Fibroblast of skin of back (primary cell): ENCODE measurements at places on chromosomes 2 and 18.

DNA sequence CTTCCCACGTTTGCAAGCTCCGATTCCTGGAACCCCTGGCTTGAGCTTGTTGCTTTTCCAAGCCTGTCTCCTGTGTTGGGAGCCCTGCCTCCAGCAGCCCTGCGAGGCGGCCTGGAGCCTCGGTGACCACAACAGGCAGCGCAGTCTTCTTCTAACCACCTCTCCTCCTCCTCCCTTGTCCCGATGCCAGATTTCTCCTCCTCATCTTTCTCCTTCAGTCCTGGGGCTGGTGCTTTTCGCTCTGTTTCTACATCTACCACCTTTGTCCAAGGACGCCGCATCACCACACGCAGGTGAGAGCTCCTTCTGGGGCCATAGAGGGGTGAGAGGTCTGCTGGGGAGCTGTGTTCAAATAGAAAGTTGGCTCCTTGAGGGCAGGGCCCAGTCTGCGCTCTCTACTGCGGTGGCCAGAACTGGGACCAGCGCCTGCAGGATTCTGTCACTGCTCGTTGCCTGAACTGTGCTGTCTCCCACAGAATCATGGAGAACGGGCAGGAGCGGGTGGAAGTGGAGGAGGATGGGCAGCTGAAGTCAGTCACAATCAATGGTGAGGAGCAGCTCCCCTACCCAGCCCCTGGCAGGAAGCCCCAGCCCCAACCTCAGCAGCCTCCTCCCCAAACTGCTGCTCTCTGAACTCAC lies 3.9 kb downstream of the DNAJB2 start:
- no peak for DNase-seq

- peak; percentile 14 for DNase-seq
These were observed 57.3 kb downstream of the CCDC195 start for GRCh38 chr2:224658780-224659405.

DNA sequence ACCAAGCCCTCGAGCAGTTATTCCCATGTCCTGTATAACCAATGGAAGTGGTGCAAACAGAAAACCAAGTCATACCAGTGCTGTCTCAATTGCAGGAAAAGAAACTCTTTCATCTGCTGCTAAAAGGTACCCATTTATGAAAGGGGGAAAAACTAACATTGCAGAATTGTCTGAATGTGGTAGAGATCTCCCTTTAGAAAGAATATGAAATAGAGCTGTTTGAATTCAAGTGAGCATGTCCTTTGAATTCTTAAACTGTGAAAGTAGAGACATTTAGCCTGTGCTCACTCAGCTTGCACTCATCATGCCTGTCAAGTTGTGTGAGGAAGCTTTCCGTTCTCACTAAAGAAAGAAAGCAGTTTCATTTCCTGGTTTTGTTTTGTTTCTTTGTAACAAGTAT lies 87.4 kb downstream of the EML4 start:
- DNase-seq: no peak

- no peak for DNase-seq
These were observed 68.1 kb upstream of the BCL2L11 start for GRCh38 chr2:111052621-111053020.

- DNase-seq: no peak
These were observed 268.7 kb upstream of the TCF4 start for GRCh38 chr18:55856679-55857078.

DNA sequence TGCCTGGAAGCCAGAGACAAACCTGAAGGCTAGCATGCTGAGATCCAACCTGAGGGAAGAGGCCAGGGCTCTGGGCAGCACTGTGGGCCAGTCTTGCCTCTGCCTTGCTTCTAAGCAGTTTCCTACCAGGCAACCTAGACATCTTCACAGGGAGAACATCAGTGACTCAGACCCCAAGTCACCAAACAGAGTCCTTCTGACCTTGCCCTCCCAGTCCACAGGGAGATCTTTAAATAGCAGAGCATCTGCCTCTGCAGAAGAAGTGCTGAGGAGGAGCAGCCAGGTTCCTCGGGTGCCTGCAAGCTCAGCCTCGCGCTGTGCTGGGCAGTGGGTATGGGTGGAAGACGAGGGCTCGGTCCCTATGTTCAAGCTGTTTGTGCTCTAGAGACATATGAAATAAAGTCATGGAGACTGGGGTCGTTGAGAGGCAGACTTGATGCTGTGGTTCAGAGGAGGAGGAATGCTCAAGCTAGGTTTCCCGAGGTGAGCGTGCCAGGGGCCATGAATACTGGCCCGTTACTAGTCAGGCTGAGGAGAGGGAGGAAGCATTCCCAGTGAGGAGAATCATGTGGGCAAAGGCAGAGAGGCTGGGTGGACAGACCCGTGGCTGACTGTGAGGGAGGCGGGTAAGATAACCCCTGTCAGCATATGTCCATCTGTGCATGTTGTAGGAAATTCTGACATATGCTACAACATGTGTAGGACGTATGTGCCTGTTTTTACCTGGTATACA lies 66.5 kb downstream of the BOLA3 start:
- DNase-seq: peak; percentile 6

DNA sequence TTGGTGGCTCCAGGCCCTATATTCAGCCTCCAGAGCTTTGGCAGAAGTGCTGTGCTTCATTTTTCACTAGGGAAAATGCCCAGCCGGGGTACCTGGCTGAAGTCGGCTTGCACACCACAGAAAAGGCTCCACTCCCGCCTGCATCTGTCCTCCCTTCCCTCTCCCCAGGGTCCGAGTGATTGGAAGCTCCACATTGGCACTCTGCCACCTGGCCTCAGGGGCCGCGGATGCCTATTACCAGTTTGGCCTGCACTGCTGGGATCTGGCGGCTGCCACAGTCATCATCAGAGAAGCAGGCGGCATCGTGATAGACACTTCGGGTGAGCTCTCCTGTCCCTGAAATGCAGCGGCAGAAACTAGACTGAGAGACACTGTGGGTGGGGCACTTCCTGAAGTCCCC lies 47.4 kb downstream of the IMPA2 start:
- no peak for DNase-seq

GRCh38 chr2:146994246-146994645 lies 850.6 kb upstream of the ACVR2A start:
- DNase-seq: no peak

DNA sequence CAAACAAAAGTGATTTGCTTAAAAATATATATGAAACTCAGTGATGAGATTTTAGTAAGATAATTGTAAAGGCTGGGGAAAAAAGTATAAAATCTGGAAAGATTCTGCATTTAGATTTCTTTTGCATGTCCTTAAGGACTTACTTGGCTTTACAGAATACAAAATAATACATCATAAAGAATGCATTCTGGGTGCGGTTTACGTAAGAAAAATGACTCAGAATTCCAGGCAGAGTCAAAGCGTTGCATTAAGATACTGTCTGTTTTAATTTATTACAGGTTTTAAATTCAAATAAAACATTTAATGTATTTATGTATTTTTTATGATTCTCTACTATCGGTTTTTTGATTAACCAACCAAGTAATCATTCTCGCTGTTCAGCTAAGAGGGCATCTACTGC lies 178.0 kb downstream of the SH3BP4 start:
- peak; percentile 41 for DNase-seq

DNA sequence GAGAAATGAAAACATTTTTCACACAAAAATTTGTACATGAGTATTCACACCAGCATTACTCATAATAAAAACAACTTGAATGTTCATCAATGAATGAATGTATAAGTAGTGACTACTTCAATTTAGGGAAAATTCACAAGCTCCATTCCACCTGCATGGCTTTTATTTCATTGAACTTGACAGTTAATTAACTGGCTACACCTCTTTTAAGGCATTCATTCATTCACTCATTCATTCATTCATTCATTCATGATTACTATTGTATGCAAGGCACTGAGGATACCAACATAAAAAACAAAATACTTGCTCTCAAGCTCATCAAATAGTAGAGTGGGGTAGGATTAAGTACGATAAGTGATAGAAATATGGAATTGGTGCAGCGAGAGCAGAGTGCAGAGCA lies 198.3 kb upstream of the DLGAP1 start:
- DNase-seq: no peak

GRCh38 chr2:175631245-175631623 lies 370.8 kb downstream of the LNPK start:
- peak; percentile 70 for DNase-seq

DNA sequence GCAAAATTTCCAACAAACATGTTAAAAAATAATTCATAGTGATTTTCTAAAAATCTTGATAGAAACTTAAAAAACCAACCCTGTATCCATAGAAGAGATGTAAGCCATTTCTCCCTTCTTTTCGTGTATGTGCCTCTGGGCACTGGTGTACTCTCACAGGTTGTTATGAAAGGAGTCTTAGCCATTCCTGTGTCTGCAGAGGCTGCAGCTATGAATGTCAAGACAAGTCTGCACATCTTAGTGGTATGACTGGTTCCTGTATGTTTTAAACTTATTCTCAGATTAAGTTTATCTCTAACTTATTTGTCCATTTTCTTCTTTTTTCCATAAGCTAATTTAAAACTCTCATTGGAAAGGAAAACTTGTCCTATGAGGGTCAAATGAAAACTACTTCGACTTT lies 84.0 kb downstream of the DPP4 start:
- no peak for DNase-seq

DNA sequence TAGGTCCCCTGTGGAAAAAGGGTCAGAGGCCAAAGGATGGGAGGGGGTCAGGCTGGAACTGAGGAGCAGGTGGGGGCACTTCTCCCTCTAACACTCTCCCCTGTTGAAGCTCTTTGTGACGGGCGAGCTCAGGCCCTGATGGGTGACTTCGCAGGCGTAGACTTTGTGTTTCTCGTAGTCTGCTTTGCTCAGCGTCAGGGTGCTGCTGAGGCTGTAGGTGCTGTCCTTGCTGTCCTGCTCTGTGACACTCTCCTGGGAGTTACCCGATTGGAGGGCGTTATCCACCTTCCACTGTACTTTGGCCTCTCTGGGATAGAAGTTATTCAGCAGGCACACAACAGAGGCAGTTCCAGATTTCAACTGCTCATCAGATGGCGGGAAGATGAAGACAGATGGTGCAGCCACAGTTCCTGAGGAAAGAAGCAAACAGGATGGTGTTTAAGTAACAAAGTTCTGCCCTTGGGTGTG lies 165.8 kb downstream of the RPIA start:
- DNase-seq: no peak

DNA sequence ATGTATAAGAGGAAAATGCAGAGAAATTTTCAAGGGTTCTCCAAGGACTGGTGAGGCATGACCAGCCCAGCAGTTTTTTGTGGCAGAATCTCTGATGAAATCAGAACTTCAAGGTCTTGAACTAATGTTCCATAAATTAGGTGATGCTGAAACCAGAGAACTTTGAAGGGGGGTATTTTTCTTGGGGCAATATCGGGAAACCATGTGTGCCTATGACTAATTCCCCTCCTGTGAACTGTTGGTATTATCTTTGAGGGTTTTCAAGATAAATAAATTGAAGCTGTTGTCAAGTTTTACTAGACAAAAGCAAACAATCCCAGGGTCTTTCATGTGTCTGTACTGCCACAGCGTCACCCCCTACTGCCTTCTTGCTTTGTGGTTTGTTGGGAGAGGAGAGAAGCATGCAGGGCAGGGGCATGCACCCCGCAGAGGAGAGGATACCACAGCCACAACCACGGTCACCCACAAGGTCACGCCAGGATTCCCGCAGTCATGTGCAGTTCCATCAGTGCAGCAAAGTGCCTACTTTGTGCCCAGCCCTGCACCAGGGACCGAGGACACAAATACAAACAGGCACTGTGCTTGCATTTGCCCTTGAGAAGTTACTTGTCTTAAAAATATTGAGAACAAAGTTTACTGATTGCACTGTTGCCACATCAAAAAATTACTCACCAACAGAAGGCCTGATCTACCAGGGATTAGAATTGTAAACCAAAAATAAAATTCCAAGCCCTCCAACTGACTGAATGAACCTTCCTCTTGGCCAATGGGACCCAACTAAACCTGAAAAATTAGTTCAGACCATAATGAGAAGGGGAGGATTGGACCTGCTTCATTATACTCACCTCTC lies 413.3 kb upstream of the TRIB2 start:
- peak; percentile 93 for DNase-seq

DNA sequence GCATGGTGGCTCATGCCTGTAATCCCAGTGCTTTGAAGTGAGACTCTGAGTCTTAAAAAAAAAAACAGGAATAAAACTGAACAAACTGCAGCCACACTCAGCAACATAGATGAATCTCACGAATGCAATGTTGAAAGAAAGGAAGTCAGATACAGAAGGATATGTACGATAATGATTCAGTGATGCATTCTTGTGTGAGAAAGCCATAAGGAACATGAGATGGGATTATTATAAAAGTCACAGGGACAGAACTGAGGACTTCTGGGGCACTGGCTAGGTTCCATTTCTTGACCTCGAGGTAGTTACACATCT lies 56.9 kb upstream of the SMAD2 start:
- DNase-seq: peak; percentile 68

- DNase-seq: peak; percentile 65
These were observed at the start of gene FAM237A for GRCh38 chr2:206642075-206643025. Gene FAM237A, plus strand, starts transcription at chr2:206642487. Its CDS starts 1,750 bp downstream, at chr2:206644237.

GRCh38 chr2:112884869-112885505 lies 26.0 kb upstream of the IL37 start:
- DNase-seq: peak; percentile 31

DNA sequence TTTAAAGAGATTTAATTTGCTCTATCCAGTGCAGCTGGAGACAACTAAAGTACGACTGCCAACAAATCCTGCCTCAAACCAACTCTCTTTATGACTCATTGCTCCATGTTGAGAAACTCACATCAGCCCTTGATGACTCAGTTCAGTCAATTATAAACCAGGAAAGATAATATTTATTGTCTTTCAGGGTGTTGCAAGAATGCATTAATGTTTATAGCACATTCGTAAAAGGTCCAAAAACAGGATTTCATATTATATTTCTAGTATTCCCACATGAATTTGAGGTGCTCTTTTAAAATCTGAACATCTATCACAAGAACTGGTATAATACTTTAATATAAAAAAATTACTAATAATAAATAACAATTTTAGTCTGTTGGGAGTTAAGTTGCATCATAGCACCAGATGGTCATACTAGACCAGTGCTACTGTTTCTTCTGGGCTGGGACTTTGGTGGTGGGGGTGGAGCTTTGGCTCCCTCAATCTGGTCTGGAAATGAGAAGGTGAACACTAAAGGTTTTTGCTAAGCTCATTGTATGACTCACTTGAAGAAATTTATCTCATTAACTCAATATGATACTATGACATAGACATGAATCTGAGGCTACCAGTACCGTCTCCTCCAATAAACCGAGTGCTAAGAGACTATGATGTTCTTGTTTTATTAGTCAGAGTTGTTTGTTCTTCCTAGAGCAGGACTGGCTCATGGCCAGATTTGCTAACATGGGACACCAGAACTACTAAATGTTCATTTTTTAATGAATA lies 26.6 kb upstream of the MAP3K20 start:
- DNase-seq: peak; percentile 95

GRCh38 chr2:238142382-238143205 lies 4.1 kb downstream of the KLHL30 start:
- no peak for DNase-seq

DNA sequence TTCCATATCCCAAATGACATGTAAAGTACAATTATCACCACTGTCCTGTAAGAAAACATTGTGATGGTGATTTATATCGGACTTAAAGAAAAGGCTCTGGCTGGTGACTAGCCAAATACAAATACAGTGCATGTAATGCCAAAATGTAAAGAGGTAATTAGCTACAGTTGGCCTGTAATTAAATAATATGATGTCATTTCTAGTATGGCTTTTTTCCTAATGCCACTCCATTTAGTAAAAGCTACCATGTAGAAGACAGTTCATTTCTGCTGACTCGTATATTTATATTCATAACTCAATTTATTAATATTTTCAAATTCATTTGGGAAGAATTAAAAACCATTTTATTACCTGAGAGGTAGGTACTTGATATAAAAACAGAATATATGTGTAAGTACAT lies 815.7 kb downstream of the ERBB4 start:
- no peak for DNase-seq

GRCh38 chr18:74531043-74531442 lies 3.3 kb upstream of the CNDP1 start:
- DNase-seq: no peak

GRCh38 chr2:127101048-127101611 lies 5.8 kb downstream of the BIN1 start:
- DNase-seq: no peak
